Lung (tissue), 17 donors: ENCODE measurements at places on chromosomes 5 and 9. TPM values are rescaled to one million over a fixed set of nuclear protein-coding genes. Genes with fewer than 3 reads are reported as not detected.

GRCh38 chr5:9337928-9338595 is 207.8 kb downstream of the SEMA5A start:
- H3K36me3 ChIP-seq: no peaks in the 10 kb centered on the region
- H3K4me3 ChIP-seq: no peak overlapping the region

DOCK2 gene
- polyA plus RNA-seq: 38.9 TPM

GRCh38 chr5:150159741-150160179 is 4.1 kb upstream of the PDGFRB start:
- no peaks in the 10 kb centered on the region for H3K4me1 ChIP-seq
- peak overlapping the region; percentile 52 for H3K27ac ChIP-seq
- no peak overlapping the region for H3K4me3 ChIP-seq
- peak; percentile 79 for DNase-seq
- no peaks in the 10 kb centered on the region for H3K36me3 ChIP-seq
- H3K27me3 ChIP-seq: no peaks in the 10 kb centered on the region

GRCh38 chr5:55540024-55540423 is 5.3 kb upstream of the PLPP1 start:
- no peak overlapping the region for H3K4me3 ChIP-seq
- no peak overlapping the region for H3K27ac ChIP-seq
- H3K4me1 ChIP-seq: no peaks in the 10 kb centered on the region
- DNase-seq: no peak
- H3K27me3 ChIP-seq: no peaks in the 10 kb centered on the region
- H3K36me3 ChIP-seq: no peaks in the 10 kb centered on the region

OR1N1 gene
- not detected for polyA plus RNA-seq

DNA sequence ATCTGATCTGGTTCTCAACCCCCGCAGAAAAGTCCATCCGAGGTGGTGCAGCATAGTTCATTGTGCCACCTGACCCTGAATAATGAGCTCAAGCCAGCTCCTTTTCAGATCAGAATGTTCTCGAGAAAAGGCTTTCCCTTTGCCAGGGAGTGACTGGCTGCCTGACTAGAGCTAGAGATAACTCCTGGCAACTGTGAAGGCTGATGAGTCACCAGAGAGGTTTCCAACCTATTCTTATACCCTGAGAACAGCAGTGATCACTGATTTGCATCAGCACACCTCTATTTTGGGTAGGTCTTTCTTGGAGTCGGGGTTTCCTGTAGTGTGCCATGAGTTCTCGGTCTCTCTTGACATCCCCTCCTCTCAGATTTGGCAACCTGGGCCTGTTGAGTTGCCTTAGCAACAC is 127.9 kb downstream of the PIK3R1 start:
- H3K4me1 ChIP-seq: no peaks in the 10 kb centered on the region
- DNase-seq: no peak
- H3K27ac ChIP-seq: peak overlapping the region; percentile 72
- H3K4me3 ChIP-seq: no peak overlapping the region

REEP5 gene
- 74.7 TPM for polyA plus RNA-seq

SIT1 gene
- 0.87 TPM for polyA plus RNA-seq

DNA sequence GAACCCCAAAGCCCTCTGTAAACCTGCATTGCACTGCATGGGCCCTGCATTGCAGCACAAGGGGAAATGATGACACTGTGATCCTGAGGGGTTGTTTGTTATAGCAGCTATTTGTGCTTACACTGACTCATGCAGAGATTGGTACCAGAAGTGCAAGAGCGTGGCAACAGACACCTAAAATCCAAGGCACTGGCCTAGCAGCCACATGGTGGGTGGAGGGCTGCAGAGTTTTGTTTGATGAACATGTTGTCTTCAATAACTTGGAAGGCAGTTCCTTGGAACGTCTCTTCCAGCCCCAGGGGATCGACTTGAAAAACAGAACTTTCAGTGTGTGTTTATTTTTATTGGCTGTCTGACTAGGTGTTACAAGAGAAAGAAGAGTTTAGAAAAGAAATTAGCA is 14.5 kb downstream of the FCN2 start:
- no peak for DNase-seq
- peak overlapping the region; percentile 27 for H3K27ac ChIP-seq
- peaks cover 26% of the 10 kb centered on the region for H3K4me1 ChIP-seq
- no peaks in the 10 kb centered on the region for H3K27me3 ChIP-seq
- H3K36me3 ChIP-seq: no peaks in the 10 kb centered on the region

EIF4EBP3 gene
- polyA plus RNA-seq: 69.5 TPM

DNA sequence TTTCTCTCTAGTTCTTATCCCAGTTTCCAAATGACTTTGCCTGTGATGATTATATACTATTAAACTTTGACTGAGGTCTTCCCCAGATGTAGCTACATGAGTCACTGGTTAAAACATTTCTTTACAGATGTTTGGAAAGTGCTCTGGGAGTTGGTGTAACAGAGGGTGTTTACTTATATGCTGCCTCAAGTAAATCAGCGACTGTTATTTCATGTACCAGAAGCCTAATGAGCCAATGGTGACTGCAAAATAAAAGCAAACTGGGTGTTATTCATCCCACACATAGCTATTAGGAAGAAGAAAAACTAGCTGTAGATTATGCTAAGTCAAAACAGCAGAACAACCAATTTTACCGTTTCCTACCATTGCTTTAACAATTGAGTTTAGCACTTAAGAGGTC is 929.7 kb upstream of the SEMA6A start:
- H3K4me3 ChIP-seq: no peak overlapping the region
- no peaks in the 10 kb centered on the region for H3K36me3 ChIP-seq
- no peak for DNase-seq
- no peak overlapping the region for H3K27ac ChIP-seq
- no peaks in the 10 kb centered on the region for H3K4me1 ChIP-seq
- no peaks in the 10 kb centered on the region for H3K27me3 ChIP-seq

DNA sequence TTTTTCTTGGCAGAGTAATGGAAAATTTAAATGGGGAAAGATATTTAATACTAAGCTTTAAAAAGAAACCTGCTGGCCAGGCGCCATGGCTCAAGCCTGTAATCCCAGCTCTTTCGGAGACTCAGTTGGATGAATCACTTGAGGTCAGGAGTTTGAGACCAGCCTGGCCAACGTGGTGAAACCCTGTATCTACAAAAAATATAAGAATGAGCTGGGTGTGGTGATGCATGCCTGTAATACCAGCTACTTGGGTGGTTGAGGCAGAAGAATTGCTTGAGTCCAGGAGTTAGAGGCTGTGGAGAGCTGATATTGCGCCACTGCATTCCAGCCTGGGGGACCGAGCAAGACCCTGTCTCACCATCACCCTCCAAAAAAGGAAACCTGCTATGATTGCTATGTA is 32.8 kb downstream of the TUT7 start:
- no peaks in the 10 kb centered on the region for H3K4me1 ChIP-seq
- H3K27ac ChIP-seq: no peak overlapping the region

DNA sequence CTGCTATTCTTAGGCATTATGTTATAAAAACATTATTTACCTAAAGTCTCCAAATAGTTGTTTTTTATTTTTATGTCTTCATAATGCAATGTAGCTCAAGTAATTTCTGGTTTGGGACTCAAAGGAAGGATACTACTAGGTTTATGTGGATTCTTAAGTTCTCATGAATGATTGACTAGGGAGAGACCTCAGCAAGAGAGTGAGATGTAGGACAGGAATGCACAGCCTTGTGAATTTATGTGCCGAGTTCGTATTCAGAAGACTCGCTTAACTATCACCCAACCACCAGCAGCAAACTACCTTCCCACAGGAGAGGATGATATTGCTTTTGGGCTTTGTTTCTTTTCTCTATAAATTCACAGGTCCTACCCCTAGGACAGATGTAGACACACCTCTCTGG is 282.9 kb downstream of the ARHGEF28 start:
- H3K27ac ChIP-seq: no peak overlapping the region
- no peaks in the 10 kb centered on the region for H3K4me1 ChIP-seq
- DNase-seq: no peak
- no peaks in the 10 kb centered on the region for H3K27me3 ChIP-seq

- H3K4me1 ChIP-seq: peaks cover 12% of the 10 kb centered on the region
- no peak for DNase-seq
- H3K36me3 ChIP-seq: no peaks in the 10 kb centered on the region
These were observed 13.4 kb upstream of the GRHPR start for GRCh38 chr9:37408933-37409710.

CCL27 gene
- polyA plus RNA-seq: 0.05 TPM

- no peak overlapping the region for H3K4me3 ChIP-seq
- H3K36me3 ChIP-seq: no peaks in the 10 kb centered on the region
- DNase-seq: no peak
These were observed 265.8 kb upstream of the IRX4 start for GRCh38 chr5:2148312-2149194.

- H3K27ac ChIP-seq: no peak overlapping the region
- H3K4me1 ChIP-seq: no peaks in the 10 kb centered on the region
- no peak overlapping the region for H3K4me3 ChIP-seq
- H3K27me3 ChIP-seq: no peaks in the 10 kb centered on the region
These were observed 333.4 kb upstream of the ZNF462 start for GRCh38 chr9:106529616-106530015.

CTSV gene
- polyA plus RNA-seq: 0.61 TPM

DNA sequence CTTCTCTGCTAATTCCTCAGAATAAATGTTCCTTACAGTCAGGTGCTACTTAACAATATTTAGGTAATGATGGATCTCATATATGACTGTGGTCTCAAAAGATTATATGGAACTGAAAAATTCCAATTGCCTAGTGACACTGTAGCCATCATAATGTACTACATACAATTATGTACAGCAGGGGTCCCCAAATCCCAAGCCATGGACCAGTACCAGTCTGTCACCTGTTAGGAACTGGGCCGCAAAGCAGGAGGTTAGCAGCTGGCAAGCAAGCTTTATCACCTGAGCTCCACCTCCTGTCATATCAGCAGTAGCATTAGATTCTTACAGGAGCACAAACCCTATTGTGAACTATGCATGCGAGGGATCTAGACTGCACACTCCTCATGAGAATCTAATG is 69.6 kb downstream of the NR2F1-AS1 start:
- no peak for DNase-seq
- no peak overlapping the region for H3K4me3 ChIP-seq
- no peak overlapping the region for H3K27ac ChIP-seq
- H3K36me3 ChIP-seq: peaks cover 5% of the 10 kb centered on the region

- no peaks in the 10 kb centered on the region for H3K27me3 ChIP-seq
- DNase-seq: peak; percentile 58
- H3K4me3 ChIP-seq: no peak overlapping the region
- no peak overlapping the region for H3K27ac ChIP-seq
- H3K36me3 ChIP-seq: no peaks in the 10 kb centered on the region
These were observed 58.8 kb downstream of the MTRR start for GRCh38 chr5:7927466-7928375.

- no peaks in the 10 kb centered on the region for H3K27me3 ChIP-seq
- DNase-seq: no peak
- H3K27ac ChIP-seq: no peak overlapping the region
- no peak overlapping the region for H3K4me3 ChIP-seq
- peaks cover 3% of the 10 kb centered on the region for H3K36me3 ChIP-seq
These were observed 50.0 kb downstream of the HRH2 start for GRCh38 chr5:175707751-175708375.

UBLCP1 gene
- polyA plus RNA-seq: 24.4 TPM
